Epithelial cell of alveolus of lung (primary cell): ENCODE measurements at places on chromosomes 13 and 19. TPM values are rescaled to one million over a fixed set of nuclear protein-coding genes. Genes with fewer than 3 reads are reported as not detected.

SULT2B1 gene
- 0.08 TPM in 1 of 2 replicates, not detected in the other for total RNA-seq

SKA3 gene
- total RNA-seq: 6.1 and 11.8 TPM in 2 replicates

IL27RA gene
- total RNA-seq: 2.9 and 11.6 TPM in 2 replicates

ZNF544 gene
- total RNA-seq: 27.8 and 37.7 TPM in 2 replicates

KLK7 gene
- total RNA-seq: not detected in 2 replicates

CEBPA gene
- under 0.01 and 0.80 TPM in 2 replicates for total RNA-seq

KIR3DL2 gene
- total RNA-seq: not detected in 2 replicates

C19orf33 gene
- total RNA-seq: 8.4 and 27.9 TPM in 2 replicates

FCAR gene
- not detected in 2 replicates for total RNA-seq

AMH gene
- total RNA-seq: under 0.01 and 2.3 TPM in 2 replicates

SPC24 gene
- 14.8 and 48.1 TPM in 2 replicates for total RNA-seq

ENOX1 gene
- total RNA-seq: 2.2 and 2.8 TPM in 2 replicates

IRS2 gene
- total RNA-seq: 15.0 and 23.3 TPM in 2 replicates

B3GNT8 gene
- total RNA-seq: 1.8 and 8.7 TPM in 2 replicates

ADAMTSL5 gene
- 5.0 and 15.2 TPM in 2 replicates for total RNA-seq

ISYNA1 gene
- total RNA-seq: 45.0 and 55.7 TPM in 2 replicates

PPP1R12C gene
- 45.6 and 47.1 TPM in 2 replicates for total RNA-seq

SYT5 gene
- total RNA-seq: 0.08 and 0.26 TPM in 2 replicates

PEG3 gene
- total RNA-seq: 1.4 and 2.2 TPM in 2 replicates

RASL11A gene
- 4.1 and 116 TPM in 2 replicates for total RNA-seq

CD37 gene
- total RNA-seq: not detected in 2 replicates

RFPL4AL1 gene
- total RNA-seq: not detected in 2 replicates

PLEKHA4 gene
- 18.4 and 23.8 TPM in 2 replicates for total RNA-seq

TPTE2 gene
- total RNA-seq: not detected in 2 replicates

INAFM1 gene
- 4.9 and 11.1 TPM in 2 replicates for total RNA-seq

MAN2B1 gene
- 44.5 and 81.8 TPM in 2 replicates for total RNA-seq

ANKLE1 gene
- total RNA-seq: 0.39 and 0.96 TPM in 2 replicates

KLF1 gene
- total RNA-seq: not detected in 2 replicates

NLRP9 gene
- not detected in 2 replicates for total RNA-seq

KHSRP gene
- total RNA-seq: 182 and 196 TPM in 2 replicates

AP2S1 gene
- total RNA-seq: 198 and 307 TPM in 2 replicates

PSG3 gene
- total RNA-seq: not detected in 2 replicates

MEF2B gene
- 0.48 TPM in 1 of 2 replicates, not detected in the other for total RNA-seq

PRX gene
- total RNA-seq: 2.3 and 2.9 TPM in 2 replicates

ZNF724 gene
- total RNA-seq: 4.8 and 10.9 TPM in 2 replicates

LIG4 gene
- 6.1 and 12.9 TPM in 2 replicates for total RNA-seq

CPB2 gene
- total RNA-seq: not detected in 2 replicates

ZNF350 gene
- total RNA-seq: 4.0 and 11.0 TPM in 2 replicates

FFAR1 gene
- total RNA-seq: not detected in 2 replicates

PGLYRP1 gene
- total RNA-seq: not detected in 2 replicates

FAM216B gene
- total RNA-seq: 0.16 TPM in 1 of 2 replicates, not detected in the other

OR10H1 gene
- not detected in 2 replicates for total RNA-seq

MYPOP gene
- 1.8 and 6.8 TPM in 2 replicates for total RNA-seq

U2AF1L4 gene
- total RNA-seq: 6.9 and 9.3 TPM in 2 replicates

SIGLEC8 gene
- not detected in 2 replicates for total RNA-seq

KLK2 gene
- not detected in 2 replicates for total RNA-seq

RNF113B gene
- not detected in 2 replicates for total RNA-seq

TNFSF11 gene
- total RNA-seq: 6.8 and 32.7 TPM in 2 replicates

NLRP4 gene
- total RNA-seq: not detected in 2 replicates

MEIOSIN gene
- total RNA-seq: 0.13 TPM in 1 of 2 replicates, not detected in the other

WIZ gene
- total RNA-seq: 34.4 and 37.8 TPM in 2 replicates

ZNF320 gene
- total RNA-seq: 2.8 and 4.7 TPM in 2 replicates

GRK1 gene
- total RNA-seq: not detected in 2 replicates

PLD3 gene
- total RNA-seq: 469 and 698 TPM in 2 replicates

RNU6-9 gene
- total RNA-seq: not detected in 2 replicates

SCAF1 gene
- 29.5 and 39.8 TPM in 2 replicates for total RNA-seq
